ENCODE measurements at places on chromosomes 12 and 14.

- peak; percentile 14 for DNase-seq
These were observed at the start of gene RAB15 for GRCh38 chr14:64971943-64972791. Gene RAB15, minus strand, starts transcription at chr14:64972336. Its CDS starts 260 bp downstream, at chr14:64972076.

- no peak for DNase-seq
These were observed 24.1 kb downstream of the SLC4A8 start for GRCh38 chr12:51448618-51449256.

DNA sequence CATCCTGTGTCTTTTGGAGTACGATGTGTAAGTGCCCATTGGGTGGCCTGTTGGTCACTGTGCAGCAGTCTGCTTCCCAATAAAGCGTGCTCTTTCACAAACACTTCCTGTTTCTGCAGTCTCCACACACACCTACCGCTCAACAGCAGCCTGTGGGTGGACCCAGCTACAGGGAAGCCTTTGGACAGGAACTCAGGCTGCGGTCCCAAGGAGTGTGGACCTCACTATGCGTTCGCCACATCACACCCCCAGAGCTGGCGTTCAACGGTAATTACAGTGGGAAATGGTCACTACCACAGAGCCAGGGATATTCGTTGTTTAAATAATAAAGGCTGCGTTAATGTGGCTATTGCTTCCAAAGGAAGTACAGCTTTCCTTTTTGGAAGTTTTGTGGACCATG lies 16.2 kb downstream of the PSMC1 start:
- DNase-seq, result no peak

DNA sequence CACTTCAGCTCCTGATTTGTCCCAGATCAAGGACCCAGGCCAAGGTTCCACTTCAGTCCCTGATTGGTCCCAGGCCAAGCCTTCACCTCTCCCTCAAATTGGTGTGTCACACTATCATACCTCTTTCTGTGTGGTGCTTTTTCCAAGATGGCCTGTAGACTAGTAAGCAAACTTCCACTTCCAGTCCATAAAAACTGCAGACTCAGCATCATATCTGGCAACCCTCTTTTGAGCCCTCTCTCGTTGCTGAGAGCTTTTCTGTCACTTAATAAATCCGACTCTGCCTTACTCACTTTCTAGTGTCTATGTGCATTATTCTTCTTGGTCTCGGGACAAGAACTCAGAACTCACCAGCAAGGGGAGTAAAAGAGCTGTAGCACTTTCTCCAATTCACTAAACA lies 1395.1 kb downstream of the LRFN5 start:
- DNase-seq, result no peak

DNA sequence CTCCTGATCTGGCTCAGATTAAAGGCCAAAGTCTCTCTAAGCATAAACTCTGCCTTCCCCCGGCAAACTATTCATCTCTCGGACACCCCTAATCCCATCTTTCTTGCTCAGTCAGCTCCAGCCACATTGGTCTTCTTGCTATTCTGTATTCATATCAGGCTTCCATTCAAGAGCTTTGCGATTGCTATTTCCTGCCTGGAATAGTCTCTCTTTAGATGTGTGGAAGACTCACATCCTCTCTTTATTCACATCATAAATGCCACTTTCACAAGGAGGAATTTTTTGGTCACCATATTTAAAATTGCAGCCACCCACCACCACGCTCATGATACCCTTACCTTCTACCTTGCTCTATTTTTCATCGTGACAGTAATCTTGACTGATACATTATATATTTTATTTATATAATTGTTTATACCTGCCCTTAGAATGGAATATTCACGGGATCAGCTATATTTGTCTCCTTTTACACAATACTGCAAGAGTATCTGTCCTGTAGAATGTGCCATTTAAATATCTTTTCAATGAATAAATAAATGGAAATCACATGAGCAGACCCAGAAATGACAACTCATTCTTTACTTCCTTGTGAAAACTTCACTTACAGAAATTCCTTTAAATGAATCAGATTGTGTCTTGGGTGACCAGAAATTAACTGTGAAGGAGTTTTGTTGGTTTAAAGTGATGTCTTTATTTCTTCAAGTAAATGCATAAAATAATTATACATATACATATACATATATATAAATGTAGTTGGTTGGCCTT lies 780.6 kb upstream of the FLRT2 start:
- no peak for DNase-seq

DNA sequence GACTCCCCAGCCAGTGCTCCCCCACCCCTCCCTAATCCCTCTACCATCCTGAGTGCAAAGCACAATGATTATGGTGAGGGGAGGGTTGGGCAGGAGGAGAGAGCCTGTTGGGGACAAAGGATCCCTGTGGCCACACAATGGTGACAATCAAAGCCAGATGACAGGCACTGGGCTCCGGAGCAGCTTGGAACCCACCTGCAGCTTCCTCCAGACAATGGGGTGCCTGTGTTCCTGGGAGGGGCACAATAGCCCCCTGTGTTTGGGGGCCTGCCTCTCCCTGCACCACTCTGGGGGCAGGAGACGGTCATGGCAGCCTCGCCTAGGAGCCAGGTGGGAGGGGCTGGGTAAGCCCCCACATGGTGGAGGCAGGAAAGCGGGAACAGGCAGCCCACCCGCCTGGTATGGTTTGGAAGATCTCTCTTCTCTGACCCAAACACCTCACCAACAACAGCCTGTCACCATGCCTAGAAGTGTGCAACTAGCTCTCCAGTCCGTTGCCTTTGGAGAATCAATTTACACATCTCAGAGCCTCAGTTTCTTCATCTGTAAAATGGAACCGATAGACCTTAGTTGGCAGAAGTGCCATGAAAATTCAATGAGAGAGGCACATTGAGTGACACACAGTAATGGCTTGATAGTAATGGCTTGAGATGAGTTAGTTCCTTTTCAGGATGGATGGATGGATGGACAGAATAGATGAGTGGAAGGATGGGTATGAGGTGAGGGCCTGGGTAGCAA lies 53.0 kb downstream of the MVK start:
- no peak for DNase-seq

DNA sequence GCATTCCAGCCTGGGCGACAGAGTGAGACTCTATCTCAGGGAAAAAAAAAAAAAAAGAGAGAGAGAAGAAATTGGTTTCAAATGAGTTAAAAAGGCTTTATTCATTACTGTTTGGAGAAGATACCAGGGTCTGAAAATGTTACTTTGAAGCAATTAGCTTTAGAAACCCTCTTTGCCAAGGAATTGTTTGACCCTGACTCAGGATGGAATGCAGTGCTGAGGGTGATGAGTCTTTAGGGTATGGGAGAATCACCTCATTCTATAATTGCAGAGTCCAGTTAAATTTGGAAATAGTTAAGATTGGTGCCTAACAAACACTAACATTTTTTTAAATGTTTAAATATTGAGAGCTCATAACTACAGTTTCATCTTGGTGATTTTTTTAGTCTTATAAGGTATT lies 13.3 kb downstream of the RAP1B start:
- peak; percentile 61 for DNase-seq

DNA sequence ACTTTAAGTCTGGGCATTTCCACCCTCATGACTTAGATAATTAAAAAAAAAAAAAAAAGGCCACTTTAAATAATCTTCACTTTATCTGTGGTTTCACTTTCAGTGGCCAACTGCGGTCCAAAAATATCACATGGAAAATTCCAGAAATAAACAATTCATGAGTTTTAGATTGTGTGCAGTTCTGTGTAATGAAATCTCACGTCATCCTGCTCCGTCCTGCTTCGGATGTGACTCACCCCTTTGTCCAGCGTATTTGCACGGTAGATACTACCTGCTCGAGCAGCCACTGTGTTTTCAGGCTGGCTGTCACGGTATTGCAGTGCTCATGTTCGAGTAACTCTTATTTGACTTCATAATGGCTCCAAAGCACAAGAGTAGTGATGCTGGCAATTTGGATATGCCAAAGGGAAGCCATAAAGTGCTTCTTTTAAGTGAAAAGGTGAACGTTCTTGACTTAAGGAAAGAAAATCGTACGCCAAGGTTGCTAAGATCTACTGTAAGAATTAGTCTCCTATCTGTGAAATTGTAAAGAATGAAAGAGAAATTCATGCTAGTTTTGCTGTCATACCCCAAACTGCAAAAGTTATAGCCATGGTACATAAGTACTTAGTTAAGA lies 2.4 kb downstream of the E2F7 start:
- peak; percentile 89 for DNase-seq

DNA sequence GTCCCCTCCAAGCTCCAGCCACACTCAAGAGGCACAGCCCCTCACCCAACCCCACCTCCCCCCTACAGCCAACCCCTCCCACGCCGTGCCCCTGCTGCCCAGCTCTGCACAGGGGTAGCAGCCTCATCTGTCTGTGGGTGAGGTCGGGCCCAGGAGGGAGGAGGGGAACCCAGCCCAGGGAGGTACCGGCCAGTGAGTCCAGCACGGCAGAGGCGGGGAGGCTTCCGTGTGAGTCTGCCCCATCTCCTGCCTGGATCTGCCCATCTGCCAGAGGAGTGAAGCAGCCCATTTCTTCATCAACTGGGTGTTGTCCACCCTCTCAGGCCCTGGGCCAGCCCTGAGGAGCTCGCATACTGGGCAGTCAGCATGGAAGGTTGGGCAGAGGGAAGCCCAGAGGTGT lies 54.2 kb downstream of the CCNK start:
- DNase-seq, result no peak

GRCh38 chr12:108826807-108827721 lies 30.3 kb downstream of the SSH1 start:
- no peak for DNase-seq

- no peak for DNase-seq
These were observed 98.3 kb downstream of the PTGER2 start for GRCh38 chr14:52412426-52412825.

GRCh38 chr12:101773650-101774162 lies 34.4 kb upstream of the SYCP3 start:
- peak; percentile 61 for DNase-seq

DNA sequence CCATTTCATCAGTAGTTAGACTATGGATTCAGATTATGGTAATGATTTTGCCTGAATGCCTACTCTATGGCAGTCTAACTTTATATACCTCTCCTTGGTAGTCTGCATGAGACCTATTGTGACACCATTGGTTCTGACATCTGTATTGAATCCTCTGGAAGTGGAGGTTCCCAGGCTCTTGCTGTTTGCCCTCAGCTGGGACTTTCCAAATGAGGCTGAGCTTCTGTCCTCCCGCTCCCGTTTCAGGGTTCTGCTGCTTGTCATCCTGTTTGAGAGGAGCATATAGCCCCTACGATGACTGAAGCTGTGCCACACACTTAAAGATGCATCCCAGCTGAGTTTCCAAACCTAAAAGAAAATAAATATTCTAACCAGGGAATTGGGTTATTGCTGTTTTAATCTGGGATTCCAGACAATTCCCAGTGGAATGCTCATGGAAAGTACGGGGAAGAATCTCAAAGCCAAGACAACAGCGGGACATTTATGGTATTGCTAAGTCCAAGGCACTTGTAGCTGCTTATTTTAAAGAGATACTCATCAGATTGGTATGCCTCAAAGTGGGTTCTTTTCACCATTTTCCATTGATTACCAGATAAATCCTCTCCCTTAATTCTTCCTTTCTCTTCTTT lies 105.9 kb downstream of the ETV6 start:
- DNase-seq, result no peak

- no peak for DNase-seq
These were observed 50.0 kb downstream of the GPHB5 start for GRCh38 chr14:63268771-63269170.

- DNase-seq, result peak; percentile 8
These were observed 25.7 kb downstream of the FGF23 start for GRCh38 chr12:4353785-4354208.

DNA sequence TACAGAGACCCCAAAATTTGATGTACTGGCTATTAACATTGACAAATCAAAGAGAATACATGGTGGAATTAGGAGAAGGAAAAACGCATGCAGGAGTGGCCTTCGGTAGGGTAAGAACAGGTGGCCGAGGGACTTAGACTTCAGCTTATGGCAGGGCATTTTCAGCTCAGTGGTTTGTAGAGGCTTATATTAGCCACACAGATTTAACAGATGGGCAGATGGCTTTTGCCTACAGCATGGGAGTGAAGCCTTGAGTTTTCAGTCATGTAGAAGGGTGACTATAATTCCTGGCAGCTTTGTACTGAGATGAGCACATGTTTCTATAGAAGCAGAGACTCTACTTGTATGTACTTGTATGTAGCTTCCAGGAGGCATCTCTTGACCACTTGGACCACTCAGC lies 40.9 kb upstream of the PLEKHA5 start:
- no peak for DNase-seq

DNA sequence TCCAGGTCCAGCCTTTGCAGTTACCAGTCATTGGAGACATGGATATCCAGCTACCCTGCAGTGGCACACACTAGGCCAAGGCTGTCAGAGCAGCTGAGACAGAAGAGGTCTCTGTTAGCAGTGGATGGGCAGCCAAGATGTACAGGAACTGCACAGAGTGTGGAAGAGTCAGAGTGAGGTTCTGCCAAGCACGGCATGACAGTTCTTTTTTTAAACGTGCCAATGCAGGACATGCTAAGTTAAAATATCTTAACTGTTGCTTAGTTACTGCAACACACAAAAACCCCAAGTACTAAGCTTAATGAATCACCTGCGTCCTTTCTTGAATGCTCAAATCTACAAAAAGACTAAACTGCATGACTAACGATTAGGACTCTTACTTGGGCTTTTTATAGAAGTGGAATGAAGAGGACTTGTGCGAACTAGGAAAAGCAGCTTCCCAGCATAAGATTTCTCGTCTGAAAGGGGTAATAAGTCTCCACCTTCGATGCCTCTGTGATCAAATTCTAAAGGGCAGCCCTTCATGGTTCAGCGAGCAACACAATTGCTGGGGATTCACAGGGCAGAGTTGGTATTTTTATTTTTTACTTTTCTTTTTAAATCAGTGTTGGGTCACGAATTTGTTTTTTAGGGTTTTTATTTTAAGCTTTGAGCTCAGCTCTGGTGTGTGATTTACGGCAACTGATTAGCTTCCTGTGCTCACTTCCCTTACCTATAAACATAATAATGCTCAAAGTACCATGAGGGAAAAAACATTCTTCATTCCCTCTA lies 20.6 kb downstream of the MAPK1IP1L start:
- peak; percentile 98 for DNase-seq

- DNase-seq, result peak; percentile 19
These were observed 127.8 kb downstream of the ANO2 start for GRCh38 chr12:5817246-5817645.

DNA sequence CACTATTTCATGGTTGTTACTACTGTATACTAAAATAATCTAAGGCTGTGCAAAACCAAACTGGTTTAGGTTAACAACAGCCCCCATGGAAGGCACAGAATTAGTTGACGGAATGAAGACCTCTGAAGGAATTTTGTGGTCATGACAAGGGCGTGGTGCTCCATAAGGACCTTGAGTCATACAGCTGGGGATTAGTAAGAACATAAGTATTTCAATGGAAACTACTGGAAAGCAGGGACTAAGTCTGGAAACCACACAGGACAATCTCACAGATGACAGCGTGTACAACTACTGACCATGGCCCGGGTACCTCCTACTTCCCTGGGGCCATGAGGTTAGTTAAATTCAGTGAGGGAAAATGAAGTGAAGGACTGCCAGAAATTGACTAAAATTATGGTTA lies 98.5 kb upstream of the PLEKHA5 start:
- peak; percentile 96 for DNase-seq

DNA sequence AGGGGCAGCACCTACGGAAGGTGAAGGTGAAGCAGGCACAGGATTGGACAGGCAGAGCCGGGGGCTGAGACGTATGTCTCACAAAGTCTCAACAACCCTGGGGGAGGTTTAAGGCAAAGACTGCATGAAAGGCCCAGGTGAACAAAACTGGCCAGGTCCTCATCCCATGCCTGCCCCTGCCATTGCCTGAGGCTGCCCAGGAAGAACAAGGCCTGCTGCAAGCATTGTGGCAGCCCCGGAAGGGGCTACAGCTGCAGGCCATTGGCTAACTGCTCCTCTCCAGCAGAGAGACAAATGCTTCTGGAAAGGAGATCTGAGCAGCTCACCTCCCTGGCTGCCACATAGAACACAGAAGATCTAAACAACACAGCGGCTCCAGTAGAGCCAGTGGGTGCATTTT lies 20.4 kb upstream of the TMEM179 start:
- DNase-seq, result no peak
